ENCODE measurements at places on chromosomes 7 and 10.

- no peak for DNase-seq
Measured at GRCh38 chr10:128861018-128861901, 605.8 kb upstream of the MGMT start.

DNA sequence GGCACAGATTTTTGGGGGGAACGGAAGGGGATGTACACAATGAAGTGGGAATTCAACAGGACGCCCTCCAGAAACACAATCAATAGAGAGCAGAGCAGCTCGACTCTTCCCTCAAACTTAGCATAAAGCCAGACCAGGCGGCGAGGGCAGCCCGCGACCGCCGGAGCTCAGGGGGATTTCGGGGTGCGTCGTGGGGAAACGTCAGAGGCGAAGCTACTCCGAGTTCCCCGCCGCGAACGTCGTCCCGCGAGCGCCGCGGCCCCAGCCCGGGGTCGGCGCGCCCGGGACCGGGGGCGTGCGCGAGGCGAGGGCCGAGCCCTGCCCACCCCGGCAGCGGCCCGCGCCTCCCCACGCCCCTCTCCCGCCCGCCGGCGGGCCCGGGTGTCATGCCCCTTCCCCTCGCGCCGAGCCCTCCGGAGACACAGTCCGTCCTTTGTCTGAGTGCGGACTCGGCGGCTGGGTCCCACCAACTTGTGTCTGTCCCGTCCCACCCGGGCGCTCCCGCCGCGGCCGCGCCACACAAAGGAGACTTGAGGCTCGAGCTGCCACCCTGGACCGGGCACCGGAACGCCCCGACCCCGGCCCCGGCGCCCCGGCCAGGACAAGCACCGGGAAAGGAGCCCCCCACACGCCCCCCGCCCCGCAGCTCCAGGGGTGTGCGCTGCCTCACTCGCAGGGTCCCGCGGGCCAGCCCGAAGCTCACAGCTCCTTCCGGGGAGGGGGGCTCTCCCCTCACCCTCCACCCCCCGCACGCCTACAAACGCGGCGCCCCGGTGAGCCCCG is 634 bp downstream of the EZH2 start:
- DNase-seq: peak; percentile 37

GRCh38 chr10:77391605-77392235 is 245.9 kb downstream of the KCNMA1 start:
- no peak for DNase-seq

- DNase-seq: no peak
Measured at GRCh38 chr7:24817339-24817738, 60.1 kb upstream of the GSDME start.

DNA sequence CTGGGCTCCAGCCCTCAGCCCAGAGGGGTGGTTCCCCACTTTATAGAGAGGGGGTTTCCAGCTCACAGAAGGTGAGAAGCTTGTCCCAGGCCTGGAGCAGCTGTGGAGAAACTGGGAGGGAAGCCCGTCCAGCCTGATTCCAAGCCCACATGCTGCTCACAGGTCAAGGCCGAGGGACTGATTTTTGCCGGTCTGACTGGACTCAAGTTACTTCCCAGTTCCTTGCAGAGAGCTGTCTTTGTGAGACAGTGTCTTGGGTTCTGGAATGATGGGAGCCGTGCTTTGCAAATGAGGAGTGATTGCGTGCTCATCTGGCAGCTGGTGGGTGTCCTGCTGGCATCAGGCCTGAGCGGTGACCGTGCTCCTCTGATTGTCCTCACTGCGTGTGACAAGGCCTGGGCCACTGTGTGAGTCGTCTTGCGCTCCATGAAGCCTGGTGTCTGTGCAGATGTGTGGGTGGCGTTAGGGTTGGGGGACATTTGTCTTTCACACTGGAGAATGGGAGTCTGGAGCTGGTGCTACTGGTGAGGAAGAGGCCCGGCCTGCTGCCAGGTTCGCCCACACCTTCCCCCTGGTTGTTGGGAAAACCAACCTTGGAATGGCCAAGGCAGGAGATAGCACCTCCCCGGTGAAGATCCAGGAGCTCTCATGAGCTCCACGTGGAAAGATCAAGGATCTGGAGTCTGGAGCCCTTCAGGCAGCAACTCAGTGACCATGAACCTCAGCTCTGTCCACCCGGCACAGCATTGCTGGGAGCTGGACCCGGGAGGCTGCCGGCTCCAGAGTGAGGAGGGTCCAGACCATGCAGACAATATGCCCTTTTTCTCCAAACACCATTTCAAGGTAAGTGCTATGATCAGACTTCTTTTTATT is 129.6 kb downstream of the SMURF1 start:
- DNase-seq: no peak
